ENCODE measurements at places on chromosomes 1 and 21.

DNA sequence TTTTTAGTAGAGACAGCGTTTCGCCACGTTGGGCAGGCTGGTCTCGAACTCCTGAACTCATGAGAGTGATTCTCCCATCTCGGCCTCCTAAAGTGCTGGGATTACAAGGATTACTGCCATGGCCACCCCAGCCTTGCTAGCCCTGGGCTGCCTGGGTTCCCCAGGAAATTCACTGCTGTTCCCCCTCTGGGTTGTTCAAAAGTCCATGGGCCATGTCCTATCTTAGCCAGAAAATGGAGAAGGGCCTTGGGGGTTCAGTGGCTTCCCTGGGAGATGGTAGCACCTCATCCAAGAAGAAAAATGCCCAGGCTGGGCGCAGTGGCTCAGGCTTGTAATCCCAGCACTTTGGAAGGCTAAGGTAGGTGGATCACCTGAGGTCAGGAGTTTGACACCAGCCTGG, 20.9 kb downstream of the SLC26A9 start:
- DNase-seq, result no peak

DNA sequence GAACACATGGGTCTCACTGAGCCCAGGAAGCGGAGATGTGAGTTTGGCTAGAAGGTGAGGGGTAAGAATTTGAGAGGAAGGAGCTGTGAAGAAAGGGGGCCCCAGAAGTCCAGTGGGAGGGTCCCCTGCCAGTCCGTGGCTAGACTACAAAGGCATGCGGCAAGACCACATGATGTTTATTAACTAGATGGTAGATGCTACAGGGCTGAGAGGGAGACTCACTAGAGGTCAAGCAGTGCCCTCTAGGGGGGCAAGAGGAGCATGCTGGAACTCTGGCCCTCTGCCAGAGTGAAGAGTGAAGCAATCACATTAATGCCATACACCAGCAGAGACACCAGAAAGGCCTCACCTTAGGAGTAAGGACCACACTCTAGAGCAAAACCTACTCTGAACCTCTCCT, 12.2 kb downstream of the KIAA0319L start:
- DNase-seq, result peak; percentile 38

- DNase-seq, result no peak
Measured at GRCh38 chr1:45007311-45007710, 3.8 kb downstream of the HECTD3 start.

- no peak for DNase-seq
Measured at GRCh38 chr1:7385471-7386225, 385.4 kb upstream of the VAMP3 start.

DNA sequence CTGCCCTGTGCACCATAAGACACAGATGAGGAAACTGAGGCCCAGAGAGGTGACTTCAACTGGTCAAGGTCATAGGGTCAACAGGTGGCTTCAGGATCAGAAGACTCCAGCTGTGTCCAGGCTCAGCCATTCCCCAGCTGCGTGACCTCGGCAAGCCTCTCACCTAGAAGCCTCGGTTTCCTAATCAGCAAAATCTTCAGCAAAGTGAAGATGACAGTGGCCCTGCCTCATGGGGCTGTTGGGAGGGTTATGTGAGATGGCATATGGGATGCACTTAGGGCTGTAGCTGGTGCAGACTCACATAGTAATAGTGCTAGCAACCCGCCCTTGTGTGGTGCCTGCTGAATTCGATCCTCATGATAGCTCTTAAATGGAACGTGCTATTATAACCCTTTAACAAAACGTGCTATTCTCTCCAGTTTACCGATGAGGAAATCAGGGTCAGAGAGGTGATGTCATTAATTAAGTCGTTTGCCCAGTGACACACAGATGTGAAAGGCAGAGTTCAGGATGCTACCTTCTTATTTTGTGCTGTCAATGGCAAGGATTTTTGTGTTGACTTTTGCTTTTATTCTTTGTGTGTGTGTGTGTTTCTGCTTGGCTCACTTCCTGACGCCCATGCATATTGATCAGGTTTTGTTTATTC, 472.9 kb downstream of the MATN1 start:
- no peak for DNase-seq

DNA sequence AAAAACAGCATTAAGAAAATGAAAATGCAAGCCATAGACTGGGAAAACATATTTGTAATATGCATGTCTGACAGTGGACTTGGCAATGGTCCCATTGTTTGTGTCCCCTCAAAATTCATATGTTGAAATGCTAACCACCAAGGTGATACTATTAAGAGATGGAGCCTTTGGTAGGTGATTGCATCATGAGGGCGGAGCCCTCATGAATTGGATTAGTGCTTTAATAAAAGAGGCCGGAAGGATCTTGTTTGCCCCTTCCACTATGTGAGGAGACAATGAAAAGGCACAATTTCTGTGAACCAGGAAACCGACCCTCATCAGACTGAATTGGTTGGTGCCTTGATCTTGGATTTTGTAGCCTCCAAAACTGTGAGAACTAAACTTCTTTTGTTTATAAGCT, 232.3 kb downstream of the GPR52 start:
- no peak for DNase-seq

DNA sequence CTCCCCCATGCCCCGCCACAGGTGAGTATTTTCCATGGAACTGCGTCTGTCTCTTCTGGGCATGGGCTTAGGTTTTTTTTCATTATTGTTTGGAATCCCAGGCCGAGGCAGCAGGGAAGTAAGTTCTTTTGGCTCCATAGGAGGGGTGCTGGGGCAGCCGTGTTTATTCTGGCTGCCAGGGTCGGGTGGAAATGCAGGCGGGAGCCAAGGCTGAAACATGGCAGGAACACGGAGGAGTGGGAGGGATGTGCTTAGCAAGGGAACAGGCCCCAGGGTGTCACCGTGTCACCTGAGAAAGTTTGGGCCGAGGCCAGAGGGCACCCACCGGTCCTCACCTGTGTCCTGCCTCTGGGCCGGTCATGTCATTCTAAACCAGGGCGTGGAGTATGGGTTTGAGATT, 4.5 kb upstream of the DHRS3 start:
- no peak for DNase-seq
